ENCODE measurements at places on chromosomes 2 and 18. TPM values are rescaled to one million over a fixed set of nuclear protein-coding genes. Genes with fewer than 3 reads are reported as not detected.

GRCh38 chr2:166088634-166089033 lies 39.2 kb downstream of the SCN1A start:
- DNase-seq = no peak

The C2orf81 gene
- total RNA-seq = 1.6 TPM

DNA sequence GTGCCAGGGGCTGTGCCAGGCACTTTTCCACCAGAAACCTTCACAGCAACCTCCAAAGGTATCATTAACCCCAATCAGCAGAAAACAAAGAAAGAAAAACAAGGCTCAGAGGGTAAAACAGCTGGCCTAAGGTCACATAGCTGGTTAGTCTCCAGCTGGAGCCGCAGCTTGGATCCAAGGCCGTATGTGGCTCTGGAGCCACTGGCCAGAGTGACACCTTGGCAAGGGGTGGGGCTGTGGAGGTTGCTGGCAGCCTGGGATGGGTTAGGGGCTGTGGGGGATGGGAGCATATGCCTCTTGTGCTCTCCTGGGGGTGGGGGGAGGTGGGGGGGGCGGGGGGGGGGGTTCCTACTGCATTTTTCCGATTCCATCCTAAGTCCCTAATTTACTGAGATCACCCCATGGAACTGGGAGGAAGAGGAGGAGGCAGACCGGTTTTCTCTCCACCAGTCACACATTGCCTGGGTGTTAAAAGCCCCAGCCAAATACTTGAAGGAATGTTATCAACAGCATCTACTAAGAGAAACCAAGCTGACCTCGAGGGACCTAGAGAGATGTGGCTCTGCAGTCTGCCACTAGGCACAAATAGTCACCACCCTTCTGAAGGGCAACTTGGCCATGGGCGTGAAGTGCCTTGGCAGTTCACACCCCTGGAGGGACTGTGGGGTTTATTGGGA lies 8.0 kb downstream of the HAAO start:
- peak; percentile 42 for DNase-seq

GRCh38 chr2:194380011-194380410 lies 1277.0 kb upstream of the SLC39A10 start:
- no peak for DNase-seq

GRCh38 chr2:15363142-15363541 lies 198.0 kb downstream of the NBAS start:
- DNase-seq = no peak

GRCh38 chr2:30691091-30691947 lies 115.9 kb downstream of the CAPN13 start:
- DNase-seq = no peak

DNA sequence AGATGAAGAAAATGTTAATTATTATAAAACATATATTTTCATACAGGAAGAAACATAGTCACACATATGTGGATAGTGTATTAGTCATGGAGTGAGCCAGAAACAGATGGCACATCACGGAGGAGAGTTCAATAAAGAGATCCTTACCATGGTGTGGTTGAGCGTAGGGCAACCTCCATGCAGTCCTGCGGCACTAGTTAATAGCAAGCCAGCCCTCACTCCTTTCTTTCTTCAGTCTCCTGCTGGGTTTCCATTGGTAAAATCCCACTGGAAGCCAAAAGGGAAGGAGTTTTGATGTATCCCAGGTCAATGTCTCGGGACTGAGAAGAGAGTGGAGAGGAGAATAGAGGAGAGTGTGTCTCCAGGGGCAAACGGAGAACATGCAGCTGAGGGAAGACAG lies 328.1 kb downstream of the NR4A2 start:
- DNase-seq = peak; percentile 14

The FAM161A gene
- total RNA-seq = 7.8 TPM

DNA sequence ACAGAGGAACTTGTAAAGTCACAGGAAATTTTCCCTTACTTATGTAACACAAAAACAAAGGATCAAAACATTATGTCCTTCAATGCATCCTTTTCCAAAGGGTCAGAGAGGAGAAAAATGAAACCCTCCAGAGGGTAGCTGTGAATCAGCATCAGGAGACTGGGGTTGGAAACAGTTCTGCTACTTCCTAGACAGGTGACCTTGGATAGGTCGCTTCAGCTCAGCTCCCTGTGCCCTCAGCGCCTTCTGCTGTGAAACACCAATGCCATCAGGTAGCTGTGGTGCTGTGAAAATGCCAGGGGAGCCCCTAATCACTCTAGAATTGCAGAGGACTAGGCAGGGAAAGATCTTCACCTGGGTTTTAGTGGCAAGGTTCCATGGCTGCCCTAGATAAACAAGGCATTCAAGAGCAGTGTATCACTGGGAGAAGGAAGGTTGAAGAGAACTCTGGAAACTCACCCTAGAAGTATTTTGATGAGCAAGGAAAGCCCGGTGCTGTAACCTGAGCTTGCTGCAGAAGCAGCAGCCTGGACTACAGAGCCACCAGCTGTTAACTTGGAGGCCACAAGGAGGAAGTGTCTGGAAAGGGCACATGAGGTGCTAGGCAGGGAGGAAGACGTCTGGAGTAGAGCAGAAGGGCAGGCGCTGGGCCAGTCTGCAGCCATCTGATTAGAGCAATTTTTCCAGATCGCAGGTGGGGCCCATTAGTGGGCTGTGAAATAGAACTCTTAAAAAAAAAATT lies 100.7 kb upstream of the MCFD2 start:
- DNase-seq = peak; percentile 77

The SP9 gene
- total RNA-seq = 0.15 TPM

The KCTD1 gene
- 31.0 TPM for total RNA-seq

The OST4 gene
- 197 TPM for total RNA-seq

DNA sequence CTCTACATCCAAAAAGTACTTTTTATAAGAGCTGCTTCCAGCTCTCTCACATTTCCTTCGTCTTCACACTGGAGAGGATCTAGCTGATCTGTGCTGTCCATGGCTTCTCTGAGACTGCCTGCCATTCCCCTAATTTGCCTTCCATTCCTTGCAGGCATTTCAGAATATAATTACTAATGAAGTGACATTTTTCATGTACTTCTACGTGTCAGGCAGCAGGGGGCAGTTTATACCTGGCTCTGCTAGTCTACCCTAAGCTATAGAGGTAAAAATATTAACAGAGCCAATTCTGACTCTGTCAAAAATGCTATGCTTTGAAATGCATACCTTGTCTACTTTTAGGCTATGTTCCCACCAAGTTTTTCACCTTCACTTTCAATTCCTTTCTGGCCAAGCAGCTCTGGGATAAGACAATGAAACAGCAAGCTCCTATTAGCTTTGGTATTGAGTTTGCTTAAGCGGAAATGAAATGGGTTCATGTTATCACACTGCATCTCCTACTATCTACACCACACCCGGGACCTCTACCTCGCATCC lies 81.9 kb downstream of the MEP1B start:
- DNase-seq = peak; percentile 66

The C18orf54 gene
- 10.3 TPM for total RNA-seq

The AMER3 gene
- total RNA-seq = 0.14 TPM

The AQP12A gene
- total RNA-seq = not detected

DNA sequence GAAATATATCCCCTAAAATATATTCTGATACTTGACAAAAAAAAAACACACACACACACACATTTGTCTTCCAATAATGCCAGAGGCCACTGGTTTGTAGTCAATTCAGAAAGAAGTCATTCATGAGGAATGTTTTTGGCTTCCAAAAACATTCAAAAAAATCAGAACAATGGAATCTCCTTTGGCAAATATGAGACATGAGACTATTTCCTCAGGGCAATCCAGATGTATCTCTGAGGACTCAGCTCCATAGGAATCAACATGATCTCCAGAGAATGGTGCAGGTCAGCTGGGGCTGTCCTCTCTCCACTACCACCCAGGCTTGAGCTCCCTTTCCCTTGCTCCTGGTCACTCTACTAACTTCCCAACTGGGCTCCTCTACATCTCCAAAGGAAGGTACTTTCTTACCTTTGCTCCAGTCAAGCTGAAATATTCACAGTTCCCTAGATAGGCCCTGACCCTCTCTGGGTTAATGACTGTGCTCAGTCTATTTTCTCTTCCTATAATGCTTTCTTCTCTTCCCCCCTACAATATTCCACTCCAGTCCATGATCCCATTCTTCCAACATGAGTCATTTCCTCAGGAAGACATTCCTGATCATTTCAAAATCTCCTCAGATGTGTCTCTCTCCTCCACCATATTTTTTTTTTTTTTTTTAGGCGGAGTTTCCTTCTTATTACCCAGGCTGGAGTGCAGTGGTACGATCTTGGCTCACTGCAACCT lies 145.3 kb downstream of the C1D start:
- no peak for DNase-seq

The UGT1A5 gene
- total RNA-seq = not detected

The GPBAR1 gene
- total RNA-seq = not detected

- DNase-seq = no peak
These were observed 250.4 kb upstream of the STON1 start for GRCh38 chr2:48279344-48280090.

DNA sequence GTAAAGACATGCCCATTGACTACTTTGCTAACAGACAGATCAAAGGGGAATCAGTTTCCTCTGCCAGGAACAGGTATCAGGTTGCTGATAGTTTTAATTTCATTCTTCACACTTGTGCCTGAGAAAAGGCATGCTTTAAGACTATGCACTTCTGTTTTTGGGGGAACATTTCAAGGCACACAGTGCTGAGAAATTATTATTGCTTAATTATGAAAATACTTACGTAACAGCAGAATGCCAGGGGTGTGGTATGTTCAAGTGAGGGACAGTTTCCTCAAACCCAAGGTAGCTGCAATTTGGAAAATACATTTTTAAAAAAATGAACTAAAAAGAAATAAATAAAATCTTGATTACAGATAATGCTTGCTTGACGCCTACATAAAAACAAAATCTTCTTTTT lies 1746.1 kb upstream of the PIK3C3 start:
- DNase-seq = no peak

The SULT1C4 gene
- total RNA-seq = 2.9 TPM

The PLGLB2 gene
- not detected for total RNA-seq

- no peak for DNase-seq
These were observed 272.7 kb upstream of the DOK6 start for GRCh38 chr18:69127873-69128500.

DNA sequence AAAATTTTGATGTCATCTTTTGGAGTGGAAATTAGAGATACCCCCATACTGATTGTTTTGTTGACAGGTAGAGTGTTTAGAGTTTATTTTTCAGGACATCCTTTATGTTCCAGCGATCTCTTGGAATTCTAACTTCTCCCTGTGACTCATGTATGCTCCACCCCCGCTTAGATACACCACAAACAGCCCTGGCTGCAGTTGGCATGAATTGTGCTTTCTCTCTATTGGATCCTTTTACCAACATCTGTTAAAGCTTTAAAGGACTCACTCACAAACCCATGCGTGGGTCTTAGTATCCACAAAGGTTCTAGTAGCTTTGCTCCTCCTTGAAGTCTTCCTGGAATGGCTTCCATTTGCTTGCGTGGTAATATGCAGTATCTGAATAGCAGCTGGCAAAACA lies 409.5 kb upstream of the POU3F3 start:
- DNase-seq = no peak

The LCLAT1 gene
- total RNA-seq = 9.6 TPM

The RELCH gene
- 18.0 TPM for total RNA-seq

DNA sequence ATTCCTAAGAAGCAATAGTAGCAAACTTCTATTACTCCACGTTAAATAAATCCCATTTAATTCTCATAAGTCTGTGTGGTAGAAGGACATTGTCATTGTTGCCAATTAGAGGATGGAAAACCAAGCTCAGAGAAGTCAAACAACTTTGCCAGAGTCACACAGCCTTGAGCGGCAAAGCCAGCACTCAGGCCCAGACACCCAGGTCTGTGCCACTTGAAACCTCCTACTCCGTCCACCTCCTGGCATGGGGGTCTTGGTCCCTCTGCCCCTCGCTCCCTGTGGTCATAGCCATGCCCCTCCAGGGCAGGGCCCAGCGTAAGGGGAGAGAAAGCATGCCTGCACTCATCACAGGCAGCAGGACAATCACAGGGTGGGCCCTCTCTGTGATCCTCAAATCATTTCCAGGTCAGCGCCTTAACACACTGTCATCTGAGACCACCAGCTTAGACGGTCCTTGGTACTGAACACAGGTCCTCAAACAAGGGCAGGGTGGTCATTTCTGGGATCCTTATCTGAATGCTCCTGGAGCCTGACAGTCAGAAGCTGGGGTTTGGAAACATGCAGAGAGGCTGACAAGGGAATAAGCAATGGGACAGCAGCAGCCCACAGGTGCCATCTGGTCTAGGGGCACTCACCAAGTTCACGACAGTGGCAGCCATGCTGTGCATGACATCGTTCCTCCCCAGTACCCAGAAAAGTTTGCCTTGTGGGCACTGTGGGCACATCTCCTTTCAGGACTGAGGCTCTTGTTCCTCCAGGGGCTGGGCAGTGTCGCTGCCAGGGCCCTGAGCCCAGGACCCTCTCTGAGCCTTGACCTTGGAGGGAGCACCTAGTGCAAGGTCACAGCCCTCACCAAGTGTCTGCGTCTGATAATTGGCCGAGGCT lies 38.2 kb downstream of the FAM178B start:
- no peak for DNase-seq

DNA sequence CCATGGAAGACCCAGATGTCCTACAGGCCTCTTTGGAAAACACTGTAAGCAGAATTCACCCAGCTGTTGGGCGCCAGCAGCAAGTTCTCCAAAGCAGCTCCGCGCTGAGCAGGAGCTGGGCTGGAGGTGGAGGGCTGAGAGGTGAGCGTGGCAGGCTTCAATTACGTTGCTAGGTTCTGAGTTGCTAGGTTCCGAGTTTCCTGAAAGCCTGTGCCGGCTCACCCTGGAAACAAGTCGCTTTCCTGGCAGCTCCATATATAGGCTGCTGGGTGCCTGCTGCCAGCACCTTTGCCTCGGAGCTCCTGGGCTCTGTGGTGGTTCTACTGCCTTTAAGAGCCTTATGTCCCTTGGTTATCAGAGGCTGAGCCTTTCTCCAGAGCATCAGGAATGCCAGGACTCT lies 14.4 kb upstream of the EGR4 start:
- DNase-seq = no peak

The FER1L5 gene
- total RNA-seq = 0.07 TPM

- no peak for DNase-seq
These were observed 88.3 kb downstream of the KCNS3 start for GRCh38 chr2:17966798-17967197.

The SLC14A1 gene
- not detected for total RNA-seq

The FOXD4L1 gene
- total RNA-seq = not detected

The TTC21B gene
- total RNA-seq = 22.5 TPM

The SERPINB10 gene
- total RNA-seq = not detected

The XDH gene
- total RNA-seq = 1.3 TPM

DNA sequence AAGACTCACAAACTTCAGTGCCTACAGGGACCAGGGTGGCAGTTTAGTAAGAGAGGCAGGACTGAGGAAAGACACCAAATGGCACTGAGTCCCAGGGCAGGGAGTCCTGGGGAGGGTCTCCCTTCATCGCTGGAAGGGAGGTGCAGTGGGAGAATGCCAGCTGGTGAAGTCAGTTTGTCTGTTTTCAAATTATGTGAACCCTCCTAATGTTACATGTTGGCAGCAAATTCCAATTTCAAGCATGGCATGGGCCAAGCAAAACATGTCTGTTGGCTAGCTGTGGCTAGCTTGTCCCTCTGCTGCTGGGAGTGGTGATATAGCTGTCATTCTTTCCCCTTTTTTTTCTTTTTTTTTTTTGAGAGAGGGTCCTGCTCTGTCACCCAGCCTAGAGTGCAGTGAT lies 55.9 kb upstream of the HAAO start:
- no peak for DNase-seq
